ENCODE measurements at places on chromosomes 2 and 18. TPM values are rescaled to one million over a fixed set of nuclear protein-coding genes. Genes with fewer than 3 reads are reported as not detected.

The TMX3 gene
- 41.5 TPM for total RNA-seq

The SPC25 gene
- 28.1 TPM for total RNA-seq

The ATP8B1 gene
- total RNA-seq = 68.0 TPM

The IL36B gene
- not detected for total RNA-seq
